CD4-positive, alpha-beta T cell treated with Interleukin-2 at 100 ng/mL for 4 hours (primary cell): ENCODE measurements at places on chromosomes 7 and 10.

DNA sequence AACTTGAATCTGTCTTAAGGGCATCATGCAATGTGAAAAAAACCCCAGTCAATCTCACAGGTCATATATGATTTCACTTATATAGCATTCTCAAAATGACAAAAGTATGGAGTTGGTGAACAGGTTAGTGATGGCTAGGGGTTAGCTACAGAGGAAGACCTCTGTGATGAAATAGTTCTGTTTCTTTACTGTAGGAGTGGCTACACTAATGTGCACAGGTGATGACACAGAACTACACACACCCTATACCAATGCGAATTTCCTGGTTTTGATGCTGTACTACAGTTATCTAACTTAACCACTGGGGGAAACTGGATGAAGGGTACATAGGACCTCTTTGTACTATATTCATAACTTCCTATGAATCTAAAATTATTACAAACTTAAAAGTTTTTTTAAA lies 541.8 kb downstream of the PARD3 start:
- DNase-seq = no peak

- DNase-seq = no peak
Observed at GRCh38 chr7:101990811-101991418, 173.5 kb downstream of the CUX1 start.

DNA sequence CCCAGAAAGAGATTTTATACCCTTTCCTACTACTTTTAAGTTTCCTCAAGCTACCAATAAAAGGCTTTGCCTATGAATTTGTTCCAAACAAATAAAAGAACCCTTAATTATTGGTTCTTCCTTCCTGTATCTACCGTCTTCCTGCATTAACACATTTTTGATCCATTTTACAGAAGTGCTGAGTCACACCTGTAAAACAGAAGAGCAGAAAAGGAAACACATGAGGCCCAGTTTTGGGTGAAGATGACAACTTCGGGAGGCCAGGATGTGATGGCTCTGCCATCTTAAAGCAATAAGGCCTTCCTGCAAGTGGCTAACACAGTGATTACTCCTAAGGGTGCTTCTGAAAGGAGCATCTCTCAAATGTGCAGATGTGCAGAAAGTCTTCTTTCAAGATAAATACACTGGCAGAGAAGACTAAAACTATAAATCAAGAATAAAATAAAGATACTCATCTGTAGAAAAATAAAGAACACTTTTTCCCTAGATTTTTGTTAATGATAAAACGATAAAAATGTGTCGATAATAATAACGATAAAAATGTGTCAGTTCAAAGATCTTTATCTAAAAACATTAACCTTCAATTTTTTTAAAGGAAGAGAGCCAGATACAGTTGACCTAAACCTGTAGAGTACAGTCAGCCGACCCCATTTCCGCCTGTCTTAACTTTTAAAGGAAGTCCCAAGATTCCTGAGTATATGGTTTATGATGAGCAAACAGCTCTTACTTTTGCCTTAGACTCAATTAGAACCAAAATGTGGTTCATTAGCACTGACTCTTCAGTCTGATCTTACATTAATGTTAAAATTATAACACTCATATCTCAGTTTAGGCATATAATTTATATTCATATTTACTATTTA lies 108.6 kb downstream of the UBE2H start:
- DNase-seq = no peak

DNA sequence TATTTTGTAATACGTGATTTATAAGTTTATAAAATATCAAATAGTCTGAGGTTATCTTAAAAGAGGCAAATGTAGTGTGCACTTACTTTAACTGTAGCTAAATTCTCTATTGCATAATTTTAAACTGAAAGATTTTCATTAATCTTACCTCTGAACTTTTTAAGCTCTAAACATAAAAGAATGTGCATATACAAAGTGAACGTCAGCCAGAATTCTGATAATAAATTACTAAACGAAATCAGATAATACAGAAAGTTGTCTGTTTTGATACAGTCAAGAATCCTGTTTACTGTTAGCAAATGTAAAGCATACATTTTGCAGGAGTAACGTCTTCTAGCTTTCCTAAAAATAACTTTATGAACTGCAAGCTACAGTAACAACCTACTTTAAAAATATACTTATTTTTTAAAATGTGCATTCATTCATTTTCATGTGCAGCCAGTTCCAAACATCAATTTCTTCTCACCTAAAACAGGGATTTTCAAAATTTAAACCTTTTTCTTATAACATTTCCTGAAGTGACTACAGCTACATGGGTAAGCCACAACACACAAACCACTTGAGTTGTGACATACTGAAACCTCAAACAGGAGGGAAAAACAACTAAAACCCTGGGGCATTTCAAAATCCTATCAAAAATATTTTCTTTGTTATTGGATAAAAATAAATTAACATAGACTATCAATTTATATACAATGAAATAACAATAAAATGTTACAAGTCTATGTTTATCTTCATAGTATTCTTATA lies 92.7 kb downstream of the RNLS start:
- DNase-seq = no peak

DNA sequence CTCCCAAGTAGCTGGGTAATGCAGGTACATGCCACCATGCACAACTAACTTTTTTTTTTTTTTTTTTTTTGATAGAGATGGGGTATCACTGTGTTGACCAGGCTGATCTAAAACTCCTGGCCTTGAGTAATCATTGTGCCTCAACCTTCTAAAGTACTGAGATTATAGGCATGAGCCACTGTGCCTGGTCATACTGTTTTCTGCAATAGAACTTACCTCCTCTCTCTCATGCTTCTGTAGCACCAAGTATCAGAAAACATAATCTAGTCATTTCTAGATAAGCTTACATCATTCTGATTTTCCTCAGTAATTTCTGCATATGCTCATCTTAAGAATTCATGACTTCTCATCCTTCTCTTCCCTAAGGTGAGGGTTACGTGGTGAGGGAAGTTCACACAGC lies 210.0 kb downstream of the IMMP2L start:
- DNase-seq = no peak

DNA sequence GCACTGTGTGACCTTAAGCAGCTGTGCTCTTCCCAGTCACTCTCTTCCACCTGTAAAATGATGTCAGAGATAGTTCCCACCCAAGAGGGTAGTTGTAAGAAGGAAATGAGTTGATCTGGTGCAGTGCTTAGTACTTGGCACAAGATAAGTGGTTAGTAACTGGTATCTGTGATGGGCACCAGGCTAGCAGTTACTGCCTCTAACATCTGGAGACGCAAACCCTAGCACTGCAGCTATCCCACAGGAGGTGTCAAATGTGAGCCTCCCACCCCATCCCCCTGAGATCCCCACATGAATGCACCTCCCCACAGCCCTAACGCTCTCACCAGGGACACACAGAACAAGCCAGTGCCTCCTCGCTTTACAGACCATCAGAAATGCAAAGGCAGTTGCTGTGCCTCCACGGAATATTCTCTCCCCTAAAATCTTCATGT lies 72.0 kb downstream of the KCNMA1 start:
- DNase-seq = no peak
